ENCODE measurements at places on chromosomes 1 and 21. TPM values are rescaled to one million over a fixed set of nuclear protein-coding genes. Genes with fewer than 3 reads are reported as not detected.

GRCh38 chr1:203069030-203069747 is 16.6 kb downstream of the MYOG start:
- DNase-seq, result no peak

- DNase-seq, result no peak
These were observed 105.2 kb downstream of the NFIA start for GRCh38 chr1:61187352-61188086.

GRCh38 chr1:244603498-244603897 is 49.4 kb upstream of the DESI2 start:
- DNase-seq, result no peak

TMEM240 gene
- 1.7 TPM for total RNA-seq

FCRLB gene
- 3.0 TPM for total RNA-seq

DNA sequence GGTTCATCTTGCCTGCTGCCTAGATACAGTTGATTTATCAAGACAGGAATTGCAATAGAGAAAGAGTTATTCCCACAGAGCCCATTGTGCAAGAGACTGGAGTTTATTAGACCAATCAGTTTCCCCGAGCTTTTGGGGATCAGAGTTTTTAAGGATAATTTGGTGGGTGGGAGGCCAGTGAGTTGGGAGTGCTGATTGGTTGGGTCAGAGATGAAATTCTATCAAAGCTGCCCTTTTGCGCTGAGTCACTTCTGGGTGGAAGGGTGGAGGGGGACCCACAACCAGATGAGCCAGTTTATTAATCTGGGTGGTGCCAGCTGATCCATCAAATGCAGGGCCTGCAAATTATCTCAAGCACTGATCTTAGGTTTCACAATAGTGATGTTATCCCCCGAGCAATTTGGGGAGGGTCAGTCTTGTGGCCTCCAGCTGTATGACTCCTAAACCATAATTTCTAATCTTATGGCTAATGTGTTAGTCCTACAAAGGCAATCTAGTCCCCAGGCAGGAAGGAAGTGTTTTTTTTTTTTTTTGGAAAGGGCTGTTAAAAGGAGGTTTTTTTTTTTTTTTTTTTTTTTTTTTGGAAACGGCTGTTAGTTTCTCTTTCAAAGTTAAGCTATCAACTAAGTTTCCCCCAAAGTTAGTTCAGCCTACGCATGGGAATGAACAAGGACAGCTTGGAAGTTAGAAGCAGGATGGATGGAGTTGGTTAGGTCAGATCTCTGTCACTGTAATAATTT is 7.4 kb downstream of the SLC16A4 start:
- no peak for DNase-seq

All from glomerular endothelial cell (primary cell).